Hair follicular keratinocyte (primary cell): ENCODE measurements at places on chromosomes 3 and 15. TPM values are rescaled to one million over a fixed set of nuclear protein-coding genes. Genes with fewer than 3 reads are reported as not detected.

Gene CNTN4
- not detected in 2 replicates for total RNA-seq

Gene C3orf20
- total RNA-seq, result not detected in 2 replicates

Gene GOLGA8Q
- total RNA-seq, result 1.2 TPM in 1 of 2 replicates, not detected in the other

Gene SLC22A14
- total RNA-seq, result not detected in 2 replicates

Gene GHSR
- total RNA-seq, result not detected in 2 replicates

Gene GP5
- not detected in 2 replicates for total RNA-seq

Gene SST
- not detected in 2 replicates for total RNA-seq
